Stimulated activated CD4-positive, alpha-beta T cell treated with anti-CD3 and anti-CD28 coated beads, TNF-alpha, amount 100 ng/mL, for 24 hours (primary cell): ENCODE measurements at places on chromosomes 12 and 14.

- DNase-seq = no peak
Observed at GRCh38 chr12:51797301-51797700, 51.2 kb downstream of the FIGNL2 start.

DNA sequence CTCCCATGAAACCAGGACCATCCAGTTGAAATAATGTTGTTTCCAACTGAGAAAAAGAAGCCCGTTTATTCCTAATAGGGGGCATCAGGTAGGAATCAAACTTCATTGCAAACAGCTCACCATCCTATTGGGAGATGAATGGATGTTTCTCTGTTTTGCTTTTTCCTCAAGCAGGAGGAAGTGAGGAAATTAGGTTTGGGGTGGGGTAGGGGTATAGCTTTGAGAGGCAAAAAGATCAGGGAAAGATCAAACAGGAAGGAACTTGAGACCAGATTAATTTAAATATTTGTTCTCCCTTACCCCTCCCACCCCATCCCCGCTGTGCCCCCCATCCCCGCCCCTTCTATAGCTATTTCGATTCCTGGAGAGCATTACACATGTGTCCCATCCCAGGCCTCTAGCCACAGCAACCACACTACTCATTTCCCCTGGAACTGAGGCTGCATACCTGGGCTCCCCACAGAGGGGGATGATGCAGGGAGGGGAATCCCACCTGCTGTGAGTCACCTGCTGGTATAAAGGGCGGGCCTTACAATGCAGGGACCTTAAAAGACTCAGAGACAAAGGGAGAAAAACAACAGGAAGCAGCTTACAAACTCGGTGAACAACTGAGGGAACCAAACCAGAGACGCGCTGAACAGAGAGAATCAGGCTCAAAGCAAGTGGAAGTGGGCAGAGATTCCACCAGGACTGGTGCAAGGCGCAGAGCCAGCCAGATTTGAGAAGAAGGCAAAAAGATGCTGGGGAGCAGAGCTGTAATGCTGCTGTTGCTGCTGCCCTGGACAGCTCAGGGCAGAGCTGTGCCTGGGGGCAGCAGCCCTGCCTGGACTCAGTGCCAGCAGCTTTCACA is at the start of gene IL23A:
Gene IL23A, plus strand, starts transcription at position 577 of the 850 bp plus-strand sequence. Its CDS starts 161 bp downstream, at position 738.
- DNase-seq = peak; percentile 74

DNA sequence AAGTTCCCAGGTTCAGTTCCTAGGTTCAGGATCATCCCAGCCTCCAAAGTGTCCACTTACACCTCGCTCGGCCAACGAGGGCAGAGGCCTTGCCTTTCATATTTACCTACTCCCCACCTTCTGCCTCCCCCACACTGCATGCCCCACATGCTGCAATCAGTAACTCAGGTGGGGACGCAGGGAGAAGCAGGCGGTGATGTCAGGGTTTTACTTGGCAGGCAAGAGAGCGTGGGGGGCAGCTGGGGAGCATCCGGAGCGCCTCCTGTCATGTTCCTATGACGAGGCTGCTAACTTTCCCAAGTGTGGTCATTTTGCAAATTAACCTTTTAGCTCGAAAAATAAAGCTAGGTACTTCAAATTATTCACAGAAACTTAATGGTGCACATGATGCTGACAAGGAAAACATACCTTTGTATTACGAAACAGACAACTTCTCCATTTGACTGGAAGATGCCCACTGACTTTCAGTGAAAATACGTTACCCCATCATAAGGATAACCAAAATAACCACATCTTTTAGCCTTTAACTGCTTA is 53.8 kb downstream of the SETD3 start:
- no peak for DNase-seq

DNA sequence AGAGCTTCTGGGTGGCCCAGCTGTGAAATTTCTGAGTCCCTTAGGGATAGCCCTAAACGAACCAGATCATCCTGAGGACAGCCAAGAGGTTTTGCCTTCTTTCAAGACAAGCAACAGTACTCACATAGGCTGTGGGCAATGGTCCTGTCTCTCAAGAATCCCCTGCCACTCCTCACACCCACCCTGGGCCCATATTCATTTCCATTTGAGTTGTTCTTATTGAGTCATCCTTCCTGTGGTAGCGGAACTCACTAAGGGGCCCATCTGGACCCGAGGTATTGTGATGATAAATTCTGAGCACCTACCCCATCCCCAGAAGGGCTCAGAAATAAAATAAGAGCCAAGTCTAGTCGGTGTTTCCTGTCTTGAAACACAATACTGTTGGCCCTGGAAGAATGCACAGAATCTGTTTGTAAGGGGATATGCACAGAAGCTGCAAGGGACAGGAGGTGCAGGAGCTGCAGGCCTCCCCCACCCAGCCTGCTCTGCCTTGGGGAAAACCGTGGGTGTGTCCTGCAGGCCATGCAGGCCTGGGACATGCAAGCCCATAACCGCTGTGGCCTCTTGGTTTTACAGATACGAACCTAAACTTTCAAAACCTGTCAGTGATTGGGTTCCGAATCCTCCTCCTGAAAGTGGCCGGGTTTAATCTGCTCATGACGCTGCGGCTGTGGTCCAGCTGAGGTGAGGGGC is 38.9 kb downstream of the DAD1 start:
- peak; percentile 72 for DNase-seq

GRCh38 chr12:105698075-105698474 is 367.6 kb downstream of the C12orf75 start:
- no peak for DNase-seq

- DNase-seq = no peak
Observed at GRCh38 chr12:68067762-68068376, 78.6 kb downstream of the IFNG-AS1 start.

DNA sequence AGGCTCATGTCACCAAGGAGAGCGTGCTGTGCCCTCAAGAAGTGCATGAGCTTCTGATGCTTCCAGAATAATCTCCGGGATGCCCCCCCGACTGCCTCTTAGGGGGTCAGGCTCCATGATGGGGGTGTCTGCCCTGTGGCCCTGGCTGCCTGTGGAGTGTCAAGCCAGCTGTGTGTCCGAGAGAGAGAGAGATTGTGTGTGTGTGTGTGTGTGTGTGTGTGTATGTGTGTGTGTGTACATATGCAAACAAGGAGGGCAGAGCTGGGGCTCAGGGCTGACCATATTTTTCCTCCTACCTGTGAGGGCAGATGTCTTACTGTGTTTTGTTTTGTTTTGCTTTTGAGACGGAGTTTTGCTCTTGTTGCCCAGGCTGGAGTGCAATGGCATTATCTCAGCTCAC is 5.6 kb upstream of the ALDH2 start:
- no peak for DNase-seq
